Activated CD4-positive, alpha-beta T cell treated with anti-CD3 and anti-CD28 coated beads, Interleukin-2, amount 50 U/mL, for 1 hour (primary cell): ENCODE measurements at places on chromosomes 4 and X.

DNA sequence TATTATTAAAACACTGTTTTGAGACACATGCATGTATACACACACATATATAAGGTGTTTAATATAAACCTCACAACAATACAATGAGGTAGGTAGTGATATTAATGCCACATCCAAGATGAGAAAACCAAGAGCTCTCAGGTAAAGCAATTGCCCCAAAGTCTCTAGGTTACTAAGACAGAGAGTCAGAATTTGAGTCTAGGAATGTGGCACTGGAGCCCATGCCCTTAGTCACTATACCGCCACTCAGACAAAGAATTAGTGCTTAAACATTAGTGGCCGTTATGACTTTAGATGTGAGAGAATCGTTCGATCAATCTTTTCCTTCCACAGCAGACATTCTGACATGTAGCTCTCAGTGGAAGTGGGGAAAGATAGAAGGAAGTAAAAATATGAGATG is 108.2 kb upstream of the ACSL4 start:
- DNase-seq, result no peak

- DNase-seq, result no peak
Measured at GRCh38 chrX:4708970-4709760, 995.7 kb upstream of the PRKX start.

DNA sequence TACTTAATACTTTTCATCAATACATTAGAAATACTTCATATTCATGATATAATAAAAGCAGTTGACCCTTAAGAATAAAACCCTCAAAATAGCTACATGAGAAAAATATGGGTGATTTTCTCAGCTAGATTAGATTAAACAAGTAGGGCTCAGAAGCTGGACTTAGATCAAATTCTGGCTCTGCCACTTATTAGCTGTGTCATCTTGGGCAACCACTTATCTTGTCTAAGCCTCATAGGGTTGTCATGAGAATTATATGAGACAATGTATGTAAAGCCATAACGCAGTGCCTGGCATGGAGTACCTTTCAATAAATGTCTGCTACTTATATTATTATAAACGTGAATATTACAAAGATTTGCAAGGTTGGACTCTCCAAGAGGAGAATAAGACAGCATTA is 84.3 kb upstream of the PGRMC2 start:
- DNase-seq, result no peak

GRCh38 chr4:152935631-152936445 is at the start of gene FHDC1:
Gene FHDC1, plus strand, starts transcription at chr4:152936323. Its CDS starts 6,735 bp downstream, at chr4:152943058.
- DNase-seq, result no peak

DNA sequence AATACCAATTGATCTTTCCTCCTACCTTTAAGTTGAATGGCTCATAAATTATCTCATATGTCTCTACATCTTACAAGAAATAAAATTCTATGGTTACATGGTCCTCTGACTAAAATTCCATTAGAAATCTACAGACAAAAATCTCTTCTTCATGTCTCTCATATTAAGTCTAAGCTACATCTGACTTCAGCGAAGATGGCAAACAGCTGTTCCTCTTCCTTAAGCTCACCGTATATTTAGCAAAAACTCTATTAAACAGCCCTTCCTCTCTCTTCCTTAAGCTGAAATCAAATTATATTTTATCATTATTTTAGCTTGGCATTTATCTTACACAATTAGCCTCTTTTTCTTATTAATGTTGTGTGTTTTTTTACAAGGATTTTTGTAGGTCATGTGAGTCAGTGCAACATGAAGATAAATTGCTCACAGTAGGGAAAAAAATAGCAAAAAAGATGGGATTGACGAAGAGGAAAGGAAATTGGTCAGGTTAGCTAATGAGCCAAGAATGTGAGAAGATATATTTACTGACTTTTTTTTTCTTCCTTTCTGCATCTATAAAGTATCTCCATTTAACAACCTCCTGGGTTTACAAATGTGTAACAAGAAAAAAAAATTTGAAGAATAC is 2412.8 kb downstream of the ARAP2 start:
- DNase-seq, result no peak

GRCh38 chr4:7253837-7254236 is 61.5 kb downstream of the SORCS2 start:
- no peak for DNase-seq

GRCh38 chr4:53522334-53522733 is 69.0 kb downstream of the LNX1 start:
- no peak for DNase-seq

DNA sequence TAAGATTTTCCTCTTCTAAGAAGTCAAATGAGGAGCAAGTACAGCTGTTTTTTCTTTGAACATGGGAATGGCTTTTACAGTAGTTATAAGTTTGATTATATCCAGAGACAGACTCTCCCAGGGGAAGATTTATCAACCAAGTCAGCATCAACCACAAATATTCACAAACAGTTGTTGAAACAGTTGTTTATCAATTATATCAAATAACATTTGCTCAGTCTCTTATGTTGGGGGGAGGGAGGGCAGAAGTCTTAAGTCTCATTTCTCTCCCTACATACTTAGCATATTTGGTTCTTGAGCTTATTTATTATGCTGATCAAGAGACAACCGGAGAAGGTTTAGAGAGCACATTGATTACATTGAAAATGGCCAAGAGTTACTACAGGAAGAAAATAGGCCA is 110.1 kb downstream of the FBXO8 start:
- DNase-seq, result no peak

- no peak for DNase-seq
Measured at GRCh38 chr4:23773884-23774636, 115.8 kb downstream of the PPARGC1A start.

DNA sequence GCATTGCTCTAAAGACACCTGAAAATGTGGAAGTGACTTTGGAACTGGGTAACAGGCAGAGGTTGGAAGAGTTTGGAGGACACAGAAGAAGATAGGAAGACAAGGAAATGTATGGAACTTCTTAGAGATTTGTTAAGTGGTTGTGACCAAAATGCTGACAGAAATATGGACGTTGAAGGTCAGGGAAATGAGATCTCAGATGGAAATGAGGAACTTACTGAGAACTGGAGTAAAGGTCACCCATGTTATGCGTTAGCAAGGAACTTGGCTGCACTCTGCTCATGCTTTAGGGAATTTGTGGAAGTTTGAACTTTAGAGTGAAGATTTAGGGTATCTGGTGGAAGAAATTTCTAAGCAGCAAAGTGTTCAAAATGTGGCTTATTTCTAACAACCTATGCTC is 99.4 kb downstream of the FAM13A start:
- no peak for DNase-seq

GRCh38 chr4:69909195-69909594 is 21.7 kb upstream of the CSN1S1 start:
- DNase-seq, result no peak

GRCh38 chrX:122220644-122221373 is 963.3 kb upstream of the GRIA3 start:
- DNase-seq, result no peak

- DNase-seq, result no peak
Measured at GRCh38 chr4:125801373-125801772, 486.6 kb downstream of the FAT4 start.

GRCh38 chr4:128553686-128554515 is 255.6 kb upstream of the JADE1 start:
- DNase-seq, result no peak

GRCh38 chr4:35697210-35697736 is 547.0 kb downstream of the ARAP2 start:
- no peak for DNase-seq

- DNase-seq, result no peak
Measured at GRCh38 chr4:125389713-125390112, 75.0 kb downstream of the FAT4 start.

- no peak for DNase-seq
Measured at GRCh38 chrX:70437011-70437410, 7.6 kb upstream of the DLG3 start.

DNA sequence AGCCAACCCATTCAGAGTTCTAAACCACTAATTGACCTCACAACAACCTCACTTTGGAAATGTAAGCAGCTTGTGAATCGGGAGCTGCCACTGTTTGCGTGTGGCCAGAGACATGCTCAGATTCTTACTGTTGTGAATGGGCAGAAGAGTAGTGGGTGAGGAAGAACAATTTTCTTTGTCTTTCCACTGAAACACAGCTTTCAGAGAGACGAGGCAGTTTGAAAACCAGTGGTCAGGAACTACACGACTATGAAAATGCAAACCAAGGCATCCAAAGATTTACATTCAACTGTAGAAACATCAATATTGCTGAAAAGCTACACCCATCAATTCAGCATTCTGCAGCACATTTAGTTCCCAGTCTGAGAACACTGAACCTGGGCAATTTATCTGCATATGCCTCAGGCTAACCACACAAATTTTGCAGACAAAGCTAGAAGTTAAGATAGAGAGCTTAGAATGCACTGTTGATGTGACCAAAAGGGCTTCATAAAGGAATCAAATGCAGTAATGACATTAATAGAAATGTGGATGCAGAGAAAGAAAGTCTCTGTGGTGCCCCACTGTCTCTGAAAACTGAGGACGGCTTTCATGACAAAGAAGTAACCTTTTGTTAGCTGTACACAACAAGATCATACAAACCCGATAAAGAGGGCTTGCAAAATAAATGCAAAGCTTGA is 134.3 kb downstream of the APBB2 start:
- no peak for DNase-seq

GRCh38 chrX:9153300-9153699 is 119.4 kb upstream of the FAM9B start:
- DNase-seq, result no peak

- DNase-seq, result no peak
Measured at GRCh38 chr4:38136604-38137003, 176.4 kb downstream of the PTTG2 start.

DNA sequence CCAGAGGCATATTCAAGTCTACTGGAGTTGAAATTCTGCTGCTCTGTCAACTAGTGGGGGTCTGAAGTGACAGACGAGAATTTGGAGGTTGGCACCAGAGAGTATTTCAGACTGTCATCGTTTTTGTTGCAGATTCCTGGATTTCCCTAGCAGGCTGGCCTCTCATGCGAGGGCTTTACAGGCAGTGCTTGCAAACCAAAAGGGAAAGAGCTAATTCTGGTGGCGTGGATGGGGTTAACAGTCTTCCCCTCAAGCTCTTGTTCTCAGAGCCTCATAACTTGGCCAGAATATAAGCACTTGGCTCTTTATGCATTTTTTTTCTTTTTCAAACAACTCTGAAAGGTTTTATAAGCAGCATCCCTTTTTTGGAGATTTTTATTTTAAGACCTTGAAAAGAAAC is at the start of gene SPARCL1:
Gene SPARCL1 (minus strand): TSS at position 190 of the 400 bp plus-strand sequence. CDS start 29,802 bp downstream, outside the sequence.
- no peak for DNase-seq

DNA sequence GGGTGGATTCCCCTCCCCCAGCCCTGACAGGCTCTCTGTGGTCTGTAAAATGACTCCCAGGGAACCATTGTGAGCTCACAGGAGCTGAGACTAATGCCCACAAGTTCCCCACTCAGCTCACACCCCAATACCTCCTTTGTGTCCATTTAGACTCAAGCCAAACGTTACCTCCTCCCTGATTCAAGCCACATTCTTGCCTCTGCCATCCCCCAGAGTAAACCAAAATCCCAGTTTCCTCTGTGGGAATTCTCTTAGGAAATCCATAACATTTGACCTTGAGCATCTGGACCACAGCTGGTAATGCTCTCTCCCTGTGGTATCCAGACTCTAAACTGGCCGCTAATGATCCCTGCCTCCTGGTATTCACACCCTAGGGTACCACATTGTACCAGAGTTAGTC is 26.3 kb upstream of the KDM5C start:
- no peak for DNase-seq

DNA sequence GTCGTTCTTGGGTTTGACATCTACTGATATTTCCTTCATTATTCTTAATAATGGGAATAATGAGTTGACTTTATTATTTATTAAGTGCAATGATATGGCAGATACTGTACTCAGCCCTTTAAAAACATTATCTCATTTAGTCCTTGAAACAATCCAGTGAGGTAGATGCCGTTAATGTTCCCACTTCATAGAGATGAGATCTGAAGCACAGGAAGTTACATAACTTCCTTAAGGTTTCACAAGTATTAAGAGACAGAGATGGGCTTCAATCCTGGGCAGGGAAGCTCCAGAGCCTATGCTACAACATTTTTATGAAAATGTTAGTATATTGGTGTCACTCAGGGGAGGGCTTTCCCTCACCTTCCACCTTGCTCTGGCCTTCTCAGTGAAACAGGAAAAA is 9.7 kb upstream of the KLHL13 start:
- no peak for DNase-seq

GRCh38 chr4:62644372-62644771 is 1444.2 kb downstream of the ADGRL3 start:
- DNase-seq, result no peak

DNA sequence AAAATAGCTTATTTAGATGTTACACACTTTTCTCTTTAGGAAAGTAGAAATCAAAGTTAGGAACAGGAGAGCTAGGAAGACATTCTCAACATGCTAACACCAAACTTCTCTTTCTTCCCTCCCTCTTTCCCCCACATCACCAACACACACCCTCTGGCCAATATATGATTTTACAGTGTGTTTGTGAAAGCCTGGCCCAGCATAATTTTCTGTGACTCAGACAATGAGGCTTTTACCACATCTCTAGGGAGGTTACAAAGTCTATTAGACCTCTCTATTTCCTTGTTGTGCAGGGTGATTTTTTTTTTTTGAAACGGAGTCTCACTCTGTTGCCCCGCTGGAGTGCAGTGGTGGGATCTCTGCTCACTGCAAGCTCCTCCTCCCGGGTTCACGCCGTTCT is 189.9 kb downstream of the AASDH start:
- no peak for DNase-seq

DNA sequence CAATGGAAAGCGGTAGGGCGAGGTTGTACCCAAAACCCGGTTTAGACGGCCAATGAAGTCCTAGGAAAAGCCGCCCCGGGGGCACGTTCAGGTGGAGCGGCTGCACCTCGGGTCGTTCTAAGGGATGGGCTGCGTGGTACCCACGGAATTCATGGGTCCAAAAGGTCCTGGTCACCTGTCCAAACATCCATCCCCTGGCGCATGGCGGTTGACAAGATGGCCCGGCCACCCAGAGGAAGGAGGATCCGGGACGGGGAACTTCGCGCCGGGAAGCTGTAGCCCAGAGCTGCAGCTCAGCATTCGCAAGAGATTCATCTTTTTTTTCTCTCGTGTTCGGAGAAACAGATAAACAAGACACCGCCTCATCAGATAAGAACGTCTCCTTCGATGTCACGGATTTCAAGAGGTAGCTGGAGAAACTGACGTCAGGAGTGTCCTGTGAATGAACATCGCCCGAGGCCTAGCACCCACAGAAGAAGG is 10.9 kb downstream of the PITX2 start:
- DNase-seq, result no peak

DNA sequence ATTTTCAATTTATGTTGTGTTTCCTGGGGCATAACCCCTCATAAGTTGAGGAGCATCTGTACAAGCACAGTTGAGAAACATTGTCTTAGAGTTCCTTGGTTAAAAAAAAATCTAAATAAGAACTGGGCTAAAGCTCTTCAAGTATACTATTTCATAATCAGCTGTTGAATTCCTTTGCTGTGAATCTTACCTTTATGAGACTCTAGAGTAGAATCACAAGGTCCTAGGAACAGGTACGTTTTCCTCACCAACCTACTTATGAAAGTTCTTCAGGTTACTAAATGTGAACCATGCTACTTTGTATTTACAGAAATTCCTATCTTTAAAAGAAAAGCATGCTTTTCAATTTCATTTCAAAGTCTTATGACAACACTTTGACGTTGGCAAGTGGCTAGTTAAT is 20.9 kb upstream of the SOD3 start:
- no peak for DNase-seq
